ENCODE measurements at places on chromosomes 5 and 9.

GRCh38 chr5:138989720-138990119 is 114.6 kb upstream of the LRRTM2 start:
- DNase-seq = no peak

- DNase-seq = no peak
These were observed 72.3 kb downstream of the UBAP2 start for GRCh38 chr9:33976414-33976813.

- DNase-seq = peak; percentile 21
These were observed 52.0 kb upstream of the TJP2 start for GRCh38 chr9:69122082-69122548.

- DNase-seq = no peak
These were observed 1.8 kb downstream of the ZFAND5 start for GRCh38 chr9:72363236-72363635.

- DNase-seq = no peak
These were observed 75.4 kb upstream of the TBC1D2 start for GRCh38 chr9:98330831-98331230.

- DNase-seq = no peak
These were observed 50.2 kb upstream of the SLC30A5 start for GRCh38 chr5:69043655-69043996.

DNA sequence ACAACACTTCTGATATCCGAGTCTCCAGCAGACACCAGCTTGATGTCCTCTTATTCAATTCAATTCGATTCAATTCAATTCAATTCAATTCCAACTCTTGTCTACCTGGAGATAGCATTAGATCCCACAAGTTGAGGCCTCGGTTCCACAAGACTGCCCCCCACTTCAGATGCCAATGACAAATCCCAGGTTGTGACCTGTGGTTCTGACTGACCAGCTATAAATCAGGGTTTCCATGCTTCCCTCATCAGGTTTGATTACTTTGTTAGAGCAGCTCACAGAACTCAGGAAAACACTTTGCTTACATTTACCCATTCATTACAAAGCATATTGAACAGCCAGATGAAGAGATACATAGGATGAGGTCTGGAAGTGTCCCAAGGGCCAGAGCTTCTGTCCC is 82.6 kb downstream of the ALDH7A1 start:
- DNase-seq = no peak

- peak; percentile 11 for DNase-seq
These were observed 25.2 kb downstream of the SHC3 start for GRCh38 chr9:89153232-89154017.

DNA sequence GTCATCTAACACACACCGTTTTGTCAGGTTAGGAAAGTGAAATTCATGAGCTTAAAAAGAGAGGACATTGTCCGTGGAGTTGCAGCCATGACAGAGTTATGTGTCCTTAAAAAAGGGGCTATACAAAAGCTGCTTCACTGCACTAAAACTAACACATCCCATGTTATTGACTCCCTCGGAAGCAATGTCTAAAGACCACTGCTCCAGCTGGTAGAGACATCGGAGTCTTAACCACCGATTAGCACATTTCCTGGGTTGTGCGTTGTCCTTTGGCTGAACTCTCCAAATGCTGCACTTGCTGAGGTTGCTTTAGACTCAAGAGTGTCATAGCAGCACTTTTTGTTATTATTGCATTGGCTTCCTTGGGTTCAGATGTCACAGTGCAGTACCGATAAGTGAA is 128.3 kb upstream of the C9orf72 start:
- no peak for DNase-seq

GRCh38 chr5:173602423-173602822 is 14.0 kb downstream of the BOD1 start:
- DNase-seq = no peak

GRCh38 chr9:72427801-72428200 is 62.8 kb upstream of the ZFAND5 start:
- DNase-seq = no peak

Data from activated CD4-positive, alpha-beta T cell treated with anti-CD3 and anti-CD28 coated beads, Interleukin-2, amount 50 U/mL, for 24 hours (primary cell).